GM12865 (cell line): ENCODE measurements at places on chromosomes 3 and 15.

GRCh38 chr3:43231276-43232000 lies 54.9 kb upstream of the SNRK start:
- DNase-seq: no peak

DNA sequence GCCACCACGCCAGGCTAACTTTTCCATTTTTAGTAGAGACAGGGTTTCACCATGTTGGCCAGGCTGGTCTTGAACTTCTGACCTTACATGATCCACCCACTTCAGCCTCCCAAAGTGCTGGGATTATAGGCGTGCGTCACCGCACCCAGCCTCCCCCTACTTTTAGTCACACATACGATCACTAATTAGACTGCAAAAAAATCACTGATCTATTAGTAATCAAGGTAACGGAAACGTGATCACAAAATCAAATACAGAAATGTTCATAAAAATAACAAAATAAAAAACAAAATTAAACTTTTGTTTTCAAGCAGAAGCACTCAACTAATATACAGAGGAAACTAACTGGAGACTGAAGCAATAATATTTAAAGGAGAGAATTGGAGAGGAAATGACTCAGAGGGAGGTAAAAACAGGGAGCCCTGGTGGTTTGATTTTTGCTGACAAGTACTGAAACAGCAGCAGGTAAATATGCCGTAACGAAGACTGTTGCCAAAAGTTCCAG lies 4.6 kb downstream of the WDR53 start:
- DNase-seq: no peak

DNA sequence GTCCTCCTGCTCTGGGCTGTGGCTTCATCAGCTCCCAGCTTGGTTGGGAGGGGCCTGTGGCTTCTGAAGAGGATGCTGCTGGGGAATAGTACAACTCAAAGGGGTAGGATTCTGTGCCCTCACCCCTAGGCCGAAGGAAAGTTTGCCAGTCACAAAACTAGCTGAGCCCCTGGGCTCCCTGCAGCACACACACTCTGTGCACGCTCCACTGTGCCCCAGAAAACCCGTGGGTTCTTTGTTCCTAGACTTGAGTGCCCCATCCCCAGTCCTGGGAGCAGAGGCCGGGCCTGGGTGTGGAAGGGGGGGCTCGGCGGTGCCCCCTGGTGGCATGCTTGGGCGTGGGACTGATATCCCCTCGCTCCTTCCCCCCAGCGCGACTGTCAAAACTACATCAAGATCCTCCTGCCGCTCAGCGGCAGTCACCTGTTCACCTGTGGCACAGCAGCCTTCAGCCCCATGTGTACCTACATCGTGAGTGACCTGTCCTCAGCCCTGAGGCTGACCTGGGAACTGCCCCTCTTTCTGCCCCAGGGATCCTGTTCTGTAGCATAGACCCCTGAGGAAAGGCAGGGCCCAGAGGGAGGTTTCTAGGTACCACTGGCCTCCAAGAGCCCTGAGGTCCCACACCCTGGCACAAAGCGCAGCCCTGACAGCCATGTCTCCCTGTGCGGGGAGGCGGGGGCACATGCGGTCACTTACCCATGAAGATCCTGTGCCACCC lies 14.2 kb downstream of the CIB1 start:
- peak; percentile 56 for DNase-seq

DNA sequence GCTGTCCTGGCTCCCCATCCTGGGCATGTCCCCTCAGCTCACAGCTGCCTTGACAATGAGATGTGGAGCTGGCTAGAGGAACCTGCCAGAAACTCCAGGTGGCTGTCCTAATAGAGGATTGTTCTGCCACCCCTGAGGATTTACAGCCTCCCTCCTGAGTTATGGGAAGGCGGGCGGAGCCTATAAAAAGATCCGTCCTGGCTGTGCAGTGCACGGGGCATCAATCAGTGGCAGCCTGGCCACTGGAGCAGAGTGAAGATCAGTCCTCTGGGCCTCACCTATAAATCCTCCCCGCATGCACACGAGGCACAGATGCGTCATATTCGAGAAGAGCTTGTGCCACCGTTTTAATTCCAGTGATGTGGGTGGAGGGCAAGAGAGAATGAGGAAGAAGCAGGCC lies 90.0 kb downstream of the MEGF11 start:
- no peak for DNase-seq

DNA sequence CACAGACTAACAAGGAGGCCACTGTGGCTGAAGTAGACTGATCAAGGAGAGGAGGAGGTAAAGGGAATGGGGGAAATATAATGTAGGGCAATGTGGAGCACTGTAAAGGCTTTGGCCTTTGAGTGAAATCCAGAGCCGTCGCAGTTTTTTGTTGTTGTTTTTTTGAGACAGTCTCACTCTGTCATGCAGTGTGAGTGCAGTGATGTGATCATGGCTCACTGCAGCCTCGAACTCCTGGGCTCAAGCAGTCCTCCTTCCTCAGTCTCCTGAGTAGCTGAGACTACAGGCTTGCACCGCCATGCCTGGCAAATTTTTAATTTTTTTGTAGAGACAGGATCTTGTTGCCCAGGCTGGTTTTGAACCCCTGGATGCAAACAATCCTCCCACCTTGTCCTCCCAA lies 32.2 kb downstream of the PPP4R2 start:
- no peak for DNase-seq

GRCh38 chr3:25151903-25152295 lies 276.2 kb upstream of the RARB start:
- DNase-seq: no peak

DNA sequence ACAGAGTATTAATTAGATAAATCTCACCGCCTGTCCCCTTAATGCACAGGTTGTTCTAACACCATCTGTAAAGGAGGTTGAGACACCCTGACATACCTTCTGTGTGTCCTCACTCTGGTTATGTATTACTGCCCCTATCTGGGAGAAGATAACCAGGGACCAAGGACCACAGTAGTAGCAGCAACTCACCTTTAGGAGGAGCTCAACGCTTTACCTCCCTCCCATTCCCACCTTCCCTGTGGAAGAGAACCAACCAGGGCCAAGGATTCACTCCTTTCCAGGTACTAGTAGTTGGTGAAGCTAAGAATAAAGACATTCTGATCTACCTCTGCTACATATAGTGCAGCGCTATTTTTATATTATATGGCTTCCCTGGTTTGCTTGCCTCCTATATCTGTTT lies 232.6 kb downstream of the MEX3B start:
- no peak for DNase-seq

- no peak for DNase-seq
Observed at GRCh38 chr15:66797921-66798320, 95.9 kb downstream of the SMAD6 start.

- no peak for DNase-seq
Observed at GRCh38 chr3:73411993-73412392, 212.7 kb downstream of the PDZRN3 start.

- DNase-seq: no peak
Observed at GRCh38 chr3:174147798-174148197, 711.3 kb upstream of the NAALADL2 start.

- no peak for DNase-seq
Observed at GRCh38 chr15:59531066-59531675, 80.4 kb upstream of the GCNT3 start.

DNA sequence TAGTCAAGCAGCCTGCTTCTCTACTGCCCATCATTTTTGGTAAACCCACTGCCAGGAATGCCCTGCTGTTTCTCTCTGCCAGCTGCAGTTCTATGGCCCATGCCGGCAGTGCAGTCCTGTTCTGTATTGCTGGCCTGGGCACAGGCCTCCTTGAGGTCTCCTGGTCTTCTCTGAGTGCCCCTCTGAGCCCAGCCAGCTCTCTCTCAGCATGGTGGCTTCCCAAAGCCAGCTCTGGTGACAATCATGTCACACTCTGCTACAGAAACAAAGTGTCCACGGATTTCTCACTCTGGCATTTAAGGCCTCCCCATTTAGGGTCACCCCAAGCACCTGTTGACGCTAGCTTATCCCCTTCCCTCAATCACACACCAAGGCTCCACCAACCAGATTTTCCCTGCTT lies 24.5 kb downstream of the SRPRB start:
- DNase-seq: no peak

DNA sequence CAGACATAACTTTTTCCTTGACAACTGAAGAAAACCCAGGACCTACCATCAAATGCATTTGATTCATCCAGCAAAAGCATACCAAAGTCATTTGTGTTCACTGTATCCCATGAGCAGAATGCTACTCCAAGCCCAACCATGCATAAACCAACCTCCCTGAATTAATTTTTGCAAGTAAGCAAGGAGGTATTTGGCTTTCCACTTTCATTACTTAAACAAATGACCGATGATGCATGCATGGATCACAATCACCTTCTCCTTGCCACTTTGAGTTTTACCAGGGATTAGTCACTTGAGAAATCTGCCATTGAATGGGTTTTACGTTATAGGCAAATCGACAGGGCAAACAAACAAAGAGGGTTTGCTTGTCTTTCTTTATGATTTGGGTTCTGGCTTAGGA lies 214.8 kb downstream of the FMN1 start:
- no peak for DNase-seq

DNA sequence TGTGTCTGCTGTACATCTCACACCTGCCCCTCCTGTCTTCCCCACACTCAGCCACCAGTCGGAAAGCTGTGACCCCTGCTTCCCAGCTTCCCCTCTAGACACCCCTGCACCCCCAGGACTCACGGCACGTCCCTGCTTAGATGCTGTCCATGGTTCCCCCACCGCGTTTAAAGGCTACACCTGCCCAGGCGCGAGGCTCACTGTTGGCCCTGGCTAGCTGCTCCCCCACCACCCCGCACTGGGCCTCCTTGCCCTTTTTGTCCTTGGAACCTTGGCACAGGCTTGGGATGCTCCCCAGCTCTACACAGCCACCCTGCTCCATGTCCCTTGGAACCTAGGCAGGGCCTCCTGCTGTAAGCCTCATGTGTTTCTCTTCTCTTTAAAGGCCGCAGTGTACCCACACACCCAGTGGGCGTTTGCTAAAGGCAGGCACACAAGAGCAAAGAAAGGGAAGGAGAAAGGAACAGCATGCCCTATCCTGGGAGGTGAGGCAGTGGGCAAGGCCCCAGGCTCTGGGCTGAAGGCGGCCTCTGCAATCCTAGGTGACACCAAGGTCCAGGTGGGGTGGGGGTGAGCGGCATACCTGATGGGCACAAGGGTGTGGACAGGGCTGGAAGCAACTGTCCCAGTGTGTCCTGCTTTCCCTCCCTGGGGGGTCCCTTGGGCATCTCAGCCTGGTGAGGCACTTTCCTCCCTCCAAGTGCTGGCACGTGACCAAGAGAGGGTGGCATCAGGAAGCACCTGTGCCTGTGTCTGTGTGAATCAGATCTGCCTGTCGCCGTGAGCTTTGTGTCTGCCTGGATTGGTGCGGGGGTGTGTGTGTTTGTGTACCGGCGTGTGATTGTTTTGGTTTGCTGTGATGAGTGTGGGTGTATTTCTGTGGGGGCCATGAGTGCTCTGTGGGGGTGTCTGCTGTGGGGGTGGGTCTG lies 54.4 kb downstream of the TPRA1 start:
- no peak for DNase-seq
